ENCODE measurements at places on chromosomes 7 and 10.
A peak's percentile ranks its signal among the peaks of the same experiment; 100 is the strongest.

DNA sequence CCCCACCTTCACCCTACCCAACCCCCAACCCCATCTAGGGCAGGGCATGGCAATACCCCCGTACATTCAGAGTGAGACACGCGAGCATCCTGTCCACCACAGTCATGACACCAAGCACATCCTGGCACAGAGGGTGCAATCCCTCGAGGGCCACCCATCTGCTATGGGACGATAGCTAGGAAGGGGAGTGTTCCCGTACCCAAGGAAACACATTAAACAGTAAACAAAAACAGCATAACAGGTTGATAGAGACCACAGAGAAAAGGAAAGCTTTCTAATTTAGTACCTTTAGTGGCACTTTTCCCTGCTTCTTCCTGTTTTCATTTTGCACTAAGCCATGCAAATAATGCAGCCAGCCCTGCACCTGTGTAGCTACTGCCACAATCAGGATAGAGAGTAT is 2.3 kb upstream of the SMKR1 start:
- DNase-seq, result no peak

DNA sequence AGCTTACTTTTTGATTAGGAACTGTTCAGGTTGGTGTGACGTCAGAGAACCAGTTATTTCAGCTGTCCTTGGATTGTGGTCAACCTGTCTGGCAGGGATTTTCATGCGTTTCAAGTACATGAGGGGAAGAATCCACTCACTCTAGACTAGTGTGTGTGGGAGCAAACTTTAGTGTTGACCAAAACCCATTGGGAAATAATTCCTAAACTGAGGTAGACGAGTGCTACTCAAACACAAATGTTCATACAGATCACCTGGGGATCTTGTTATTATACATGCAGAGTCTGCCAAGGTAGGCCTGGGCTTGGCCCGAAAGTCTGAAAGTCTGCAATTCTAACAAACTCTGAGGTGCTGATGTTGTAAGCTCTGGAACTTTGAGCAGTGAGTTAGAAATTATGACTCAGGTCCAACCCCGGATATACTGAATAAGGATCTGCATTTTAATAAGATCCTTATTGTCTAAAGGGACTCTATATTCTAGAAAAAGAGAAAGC is 111.1 kb upstream of the CREB5 start:
- DNase-seq, result peak; percentile 22

DNA sequence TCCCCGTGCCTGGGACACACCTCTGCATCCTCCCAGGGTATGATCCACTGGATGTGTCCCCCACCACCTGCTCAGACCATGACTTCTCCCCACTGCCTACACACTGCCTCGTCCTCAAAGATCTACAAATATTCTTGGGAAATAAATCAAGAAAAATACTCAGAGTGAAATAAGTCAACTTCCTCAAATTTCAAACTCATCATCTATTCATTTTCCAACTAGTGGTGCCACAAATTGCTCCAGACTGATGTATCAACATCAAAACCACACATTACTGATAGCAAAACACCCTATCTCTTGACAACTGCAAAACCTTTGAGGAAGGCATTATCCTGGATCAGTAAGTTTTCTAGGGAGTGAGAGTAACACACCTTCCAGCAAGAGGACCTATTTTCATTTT is 87.7 kb downstream of the GRB10 start:
- DNase-seq, result no peak

DNA sequence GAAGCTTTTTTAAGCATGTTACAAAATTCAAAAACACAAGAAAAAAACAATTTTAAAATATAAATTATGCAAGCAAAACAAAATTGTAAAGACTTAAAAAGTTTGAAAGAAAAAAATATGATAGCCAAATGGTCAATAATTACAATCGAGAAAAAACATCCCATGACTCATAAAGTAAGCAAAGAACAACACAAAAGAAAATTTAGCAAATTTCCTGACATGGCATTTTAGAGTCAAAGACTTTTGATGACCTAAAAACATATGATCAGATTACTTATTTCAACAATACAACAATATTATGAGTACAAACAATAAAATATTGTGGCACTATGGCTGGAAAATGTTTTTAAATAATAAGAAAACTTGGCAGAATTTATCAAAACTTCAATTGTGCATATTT is 312.1 kb upstream of the MEOX2 start:
- DNase-seq, result no peak

GRCh38 chr7:121609208-121609607 is 213.1 kb upstream of the FAM3C start:
- DNase-seq, result no peak

DNA sequence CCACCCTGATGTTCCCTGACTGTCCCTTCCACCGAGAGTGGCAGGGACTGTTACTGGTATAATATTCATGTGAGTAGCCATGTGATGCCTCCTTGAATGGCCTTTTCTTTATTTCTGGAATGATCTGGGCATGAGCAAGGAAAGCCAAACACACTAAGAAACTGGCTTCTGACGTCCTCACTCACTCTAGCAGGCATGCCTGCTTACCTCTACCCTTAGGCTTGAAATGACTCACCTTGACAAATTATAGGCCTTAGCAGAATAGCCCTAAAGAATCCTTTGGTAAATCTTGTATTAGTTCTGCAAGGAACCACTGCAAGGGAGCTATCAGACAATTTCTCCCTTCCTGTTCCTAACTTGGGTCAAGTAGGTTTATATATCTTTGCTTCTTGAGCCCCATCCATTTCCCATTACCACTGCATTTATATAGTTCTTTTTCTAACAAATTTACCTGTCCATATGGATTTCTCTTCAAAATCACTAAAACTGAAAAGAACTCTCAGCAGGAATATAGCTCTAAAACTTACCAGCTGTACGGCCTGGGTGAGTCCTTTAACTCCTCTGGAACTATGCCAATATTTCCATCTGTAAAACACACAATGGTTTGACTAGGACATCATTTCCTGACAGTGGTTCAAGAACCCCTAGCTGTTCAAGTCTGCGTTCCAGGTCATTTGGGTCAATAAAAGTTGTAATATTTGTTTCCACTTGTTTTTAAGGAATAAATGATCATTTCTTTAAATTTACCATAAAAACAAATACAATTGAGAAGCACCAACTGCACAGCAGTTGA is 13.0 kb upstream of the NDUFA5 start:
- DNase-seq, result no peak

GRCh38 chr7:111639934-111640333 is 77.6 kb upstream of the IMMP2L start:
- DNase-seq, result peak; percentile 24

DNA sequence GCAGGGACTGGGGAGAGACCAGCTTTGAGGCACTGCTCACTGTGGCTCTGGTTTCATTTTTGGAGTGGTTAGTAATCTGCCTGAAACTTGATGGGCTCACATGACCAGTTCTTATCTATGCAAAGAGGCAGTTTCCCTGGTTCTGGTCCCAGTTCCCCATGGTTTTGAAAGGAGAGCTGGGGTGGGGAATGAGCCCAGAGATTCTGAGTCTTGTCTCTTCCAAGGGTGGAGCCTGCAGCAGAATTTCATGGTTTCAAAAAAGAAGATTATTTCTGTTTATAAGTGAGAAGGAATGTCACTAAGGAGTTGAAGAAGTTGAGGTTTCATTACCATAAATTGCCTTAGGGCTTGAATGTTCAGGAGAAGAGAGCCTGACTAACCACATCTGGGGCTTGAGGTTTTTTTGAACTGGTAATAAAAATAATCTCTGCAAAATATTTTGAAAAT is 190.2 kb upstream of the HABP2 start:
- DNase-seq, result peak; percentile 73

DNA sequence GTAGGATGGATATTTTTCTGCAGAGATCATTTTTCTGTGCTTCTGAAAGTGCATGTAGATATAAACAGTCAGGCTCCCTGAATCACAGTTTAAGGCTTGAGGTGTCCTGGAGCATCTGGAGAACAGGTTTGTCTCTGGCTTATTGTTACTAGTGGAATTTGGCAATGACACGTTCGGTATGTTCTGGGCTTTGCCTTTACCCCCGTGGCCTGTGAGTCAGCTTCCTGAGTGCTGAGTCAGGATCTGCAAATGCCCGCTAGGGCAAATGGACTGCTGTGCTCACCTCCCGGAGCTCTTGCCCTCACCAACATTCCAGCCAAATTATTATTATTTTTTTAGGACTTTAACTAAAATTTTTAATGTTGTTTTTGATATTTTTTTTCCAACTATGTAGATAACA is 192.5 kb upstream of the PRSS1 start:
- peak; percentile 99 for DNase-seq

DNA sequence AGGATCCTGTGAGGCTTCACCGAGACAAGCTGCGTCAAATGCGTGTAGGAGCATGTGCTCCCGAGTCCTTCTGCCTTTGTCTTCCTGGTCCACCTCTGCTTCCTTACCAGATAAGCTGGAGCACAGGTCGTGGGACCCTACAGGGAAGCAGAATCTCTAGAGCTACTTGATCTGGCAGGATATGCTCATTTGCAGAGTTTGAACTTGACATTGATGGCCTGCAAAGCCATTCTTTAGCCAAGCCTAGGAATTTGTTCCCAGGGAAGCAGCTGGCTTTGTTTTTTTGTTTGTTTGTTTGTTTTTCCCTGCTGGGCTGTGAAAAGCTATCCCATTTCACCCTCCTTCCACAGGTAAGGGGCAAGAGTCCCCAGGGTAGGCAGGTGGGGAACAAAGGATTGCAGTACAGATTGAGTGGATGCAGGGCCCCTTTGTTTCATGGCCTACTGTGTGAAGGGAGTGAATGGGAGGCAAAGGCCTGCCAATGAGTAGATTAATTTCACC is 200.0 kb upstream of the BMPER start:
- no peak for DNase-seq

DNA sequence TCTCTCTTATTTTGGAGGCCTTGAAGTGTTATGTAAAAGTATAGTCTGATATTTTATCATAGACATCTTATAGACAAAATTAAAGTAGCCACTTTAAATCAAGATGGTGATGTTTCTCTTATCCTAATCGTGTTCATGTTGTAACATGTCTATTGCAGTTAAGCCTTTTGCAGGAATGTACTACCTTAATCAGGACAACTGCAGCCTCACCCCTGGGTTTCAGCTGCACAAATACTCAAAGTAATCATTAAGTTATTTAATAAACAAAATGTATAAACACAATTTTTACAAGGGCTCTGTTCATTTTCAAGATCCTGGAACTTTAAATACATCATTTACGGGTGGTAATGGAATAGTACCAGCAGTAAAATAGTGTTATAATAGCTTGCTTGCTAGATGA is 14.4 kb upstream of the KIF5B start:
- DNase-seq, result no peak

GRCh38 chr7:122457969-122458368 is 153.4 kb upstream of the FEZF1 start:
- no peak for DNase-seq

GRCh38 chr10:19922236-19922963 is 106.2 kb downstream of the PLXDC2 start:
- no peak for DNase-seq

- DNase-seq, result no peak
These were observed 8.6 kb upstream of the ZMIZ2 start for GRCh38 chr7:44740055-44740454.

GRCh38 chr10:114257498-114257897 is 18.4 kb downstream of the VWA2 start:
- no peak for DNase-seq

GRCh38 chr10:110973400-110973799 is 54.0 kb downstream of the SHOC2 start:
- no peak for DNase-seq

DNA sequence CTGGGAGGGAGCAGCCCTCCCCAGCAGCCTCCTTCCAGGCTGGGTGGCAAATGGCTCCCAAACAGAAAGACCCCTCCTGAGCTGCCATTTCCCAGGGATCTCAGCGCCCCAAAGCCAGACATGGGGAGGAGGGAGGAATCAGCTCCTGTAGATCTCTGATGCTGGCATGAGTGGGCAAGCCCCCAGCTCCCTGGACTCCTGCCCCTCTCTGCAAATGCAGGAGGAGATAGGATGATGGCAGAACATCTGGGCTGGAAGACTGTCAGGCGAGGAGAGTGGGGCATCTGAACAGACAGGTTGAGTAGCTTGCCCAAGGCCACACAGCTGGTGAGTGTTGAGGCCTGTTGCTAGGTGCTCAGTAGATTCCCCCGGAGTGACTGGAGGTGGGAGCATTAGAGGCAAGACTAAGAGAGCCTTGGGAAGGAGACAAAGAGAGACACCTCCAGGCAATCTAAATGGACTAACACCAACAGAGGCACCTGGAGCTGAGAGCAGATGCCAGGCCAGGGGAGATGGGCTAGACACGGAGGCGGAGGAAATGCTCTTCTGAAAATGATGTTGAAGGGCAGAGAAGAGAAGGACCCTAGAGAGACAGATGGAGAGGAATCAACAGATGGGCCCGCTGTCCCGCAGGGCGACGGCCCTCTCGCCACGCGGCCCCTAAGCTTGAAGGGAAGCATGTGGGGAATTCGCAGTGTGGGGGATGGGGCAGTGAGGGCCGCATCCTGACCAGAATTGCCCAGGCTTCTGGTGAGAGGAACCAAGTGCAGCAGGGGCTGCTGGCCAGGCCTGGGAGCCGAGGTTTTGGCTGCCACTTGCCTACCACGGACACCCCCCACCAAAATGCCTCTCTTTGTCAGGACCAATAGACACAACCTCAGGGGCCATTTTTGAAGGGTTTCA is 84.8 kb upstream of the LRRC4 start:
- DNase-seq, result no peak
